ENCODE measurements at places on chromosomes 12 and 14.

DNA sequence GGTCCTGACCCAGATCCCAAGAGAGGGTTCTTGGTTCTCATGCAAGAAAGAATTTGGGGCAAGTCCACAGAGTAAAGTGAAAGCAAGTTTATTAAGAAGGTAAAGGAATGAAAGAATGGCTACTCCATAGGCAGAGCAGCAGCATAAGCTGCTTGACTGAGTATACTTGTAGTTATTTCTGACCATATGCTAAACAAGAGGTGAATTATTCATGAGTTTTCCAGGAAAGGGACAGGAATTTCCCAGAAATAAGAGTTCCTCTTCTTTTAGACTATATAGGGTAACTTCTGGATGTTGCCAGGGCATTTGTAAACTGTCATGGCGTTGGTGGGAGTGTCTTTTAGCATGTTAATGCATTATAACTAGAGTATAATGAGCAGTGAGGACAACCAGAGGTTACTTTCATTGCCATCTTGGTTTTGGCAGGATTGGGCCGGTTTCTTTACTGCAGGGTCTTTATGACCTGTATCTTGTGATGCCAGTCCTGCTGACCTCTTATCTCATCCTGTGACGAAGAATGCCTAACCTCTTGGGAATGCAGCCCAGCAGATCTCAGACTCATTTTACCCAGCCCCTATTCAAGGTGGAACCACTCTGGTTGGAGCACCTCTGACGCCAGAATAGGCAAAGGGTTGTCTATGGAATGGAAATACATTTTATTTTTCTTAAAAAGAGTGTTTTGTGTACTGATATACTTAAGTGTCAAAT lies 113.8 kb downstream of the OTOGL start:
- DNase-seq = no peak

DNA sequence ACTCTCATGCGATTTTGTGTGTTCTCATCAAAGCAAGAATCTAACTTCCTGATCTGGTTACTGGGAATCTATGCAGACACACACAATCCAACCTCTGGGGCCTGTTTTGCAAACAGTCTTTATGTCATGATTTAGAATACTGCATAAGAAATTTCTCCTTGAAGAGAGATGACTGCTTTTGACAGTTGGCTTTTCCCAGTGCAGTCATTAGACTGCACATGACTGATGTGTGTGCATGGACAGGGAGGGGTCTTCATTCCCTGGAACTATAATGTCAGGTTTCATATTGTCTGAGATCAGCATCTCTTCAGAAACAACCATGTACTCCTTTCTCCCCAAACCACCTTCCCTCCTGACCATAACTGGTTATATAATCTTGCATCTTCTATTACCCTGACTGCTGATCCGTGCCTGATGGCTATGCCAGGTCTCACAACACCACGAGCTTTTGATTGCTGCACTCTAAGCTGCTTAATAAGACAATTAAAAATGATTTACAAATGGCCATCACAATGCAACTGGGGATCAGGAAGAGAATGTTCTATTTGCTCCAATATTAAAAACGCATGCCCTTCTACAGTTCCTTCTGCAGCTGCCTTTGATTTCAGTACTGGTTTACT lies 995.4 kb downstream of the NRXN3 start:
- DNase-seq = no peak

- no peak for DNase-seq
These were observed 31.9 kb upstream of the HIF1A start for GRCh38 chr14:61663312-61663979.

- DNase-seq = no peak
These were observed 88.0 kb upstream of the MBIP start for GRCh38 chr14:36408388-36408787.

DNA sequence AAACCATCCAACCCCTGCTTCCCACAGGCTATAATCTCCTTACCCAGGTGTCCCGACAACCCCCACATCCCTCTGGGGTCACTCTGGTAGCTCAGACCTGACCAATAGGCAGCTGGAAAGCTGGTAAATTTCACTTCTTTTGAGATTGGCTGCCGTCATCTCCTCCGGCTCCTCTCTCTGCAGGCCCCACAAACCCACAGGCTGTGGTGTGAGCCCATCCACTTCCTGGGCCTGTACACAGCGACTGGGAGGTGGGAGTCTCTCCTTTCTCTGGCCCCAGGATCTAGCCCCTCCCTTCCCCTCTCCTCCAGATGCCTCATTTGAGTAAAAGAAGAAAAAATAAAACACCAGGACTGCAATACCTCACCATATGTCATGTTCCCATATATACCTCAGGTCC lies 709 bp downstream of the INHBC start:
- DNase-seq = no peak

GRCh38 chr14:63877550-63877939 lies 24.7 kb downstream of the SYNE2 start:
- no peak for DNase-seq

- DNase-seq = no peak
These were observed 121.0 kb downstream of the LRRIQ1 start for GRCh38 chr12:85157035-85157603.

GRCh38 chr14:74507840-74508239 lies 14.3 kb downstream of the ISCA2 start:
- DNase-seq = no peak

- DNase-seq = no peak
These were observed 62.7 kb downstream of the NOS1 start for GRCh38 chr12:117298648-117299225.

DNA sequence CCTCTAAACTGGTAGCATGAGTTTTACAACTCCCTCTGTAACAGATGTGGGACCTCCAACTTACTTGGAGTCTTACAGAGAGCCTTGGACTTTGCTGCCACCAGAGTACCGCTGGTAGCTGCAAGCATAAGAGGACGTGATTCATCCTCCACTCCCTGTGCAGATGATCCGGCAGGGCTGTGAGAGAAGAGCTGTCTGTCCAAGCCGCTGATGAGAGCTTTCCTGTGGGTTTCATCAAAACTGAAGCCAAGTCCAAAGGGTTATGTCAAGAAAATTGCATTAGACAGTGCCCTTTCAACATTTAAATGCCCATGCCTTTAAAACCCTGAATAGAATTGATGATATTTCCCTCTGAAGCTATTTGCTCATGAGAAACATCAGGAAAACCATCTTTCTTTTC lies 85.8 kb downstream of the LLPH start:
- no peak for DNase-seq

DNA sequence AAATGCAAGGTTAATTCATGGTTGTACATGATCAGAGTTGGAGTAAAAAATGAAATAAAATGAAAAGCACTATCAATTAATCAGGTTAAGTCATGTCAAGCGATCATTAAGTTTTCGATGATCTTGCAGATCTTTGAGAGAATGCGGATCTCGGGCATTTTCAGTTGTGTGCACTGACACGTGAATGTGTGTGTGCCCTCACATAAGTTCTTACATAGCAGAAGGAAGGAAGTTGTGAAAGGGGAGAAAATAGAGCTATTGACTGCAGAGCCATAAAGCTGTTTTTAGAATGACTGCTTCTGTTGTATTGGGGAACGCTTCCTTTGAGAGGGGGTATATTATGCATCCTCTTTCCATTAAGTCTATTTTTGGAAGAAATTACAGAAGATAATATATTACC lies 101.3 kb downstream of the HMGA2 start:
- DNase-seq = no peak

GRCh38 chr12:89253488-89253887 lies 98.8 kb downstream of the DUSP6 start:
- DNase-seq = no peak

GRCh38 chr12:74449872-74450271 lies 87.8 kb upstream of the ATXN7L3B start:
- no peak for DNase-seq

DNA sequence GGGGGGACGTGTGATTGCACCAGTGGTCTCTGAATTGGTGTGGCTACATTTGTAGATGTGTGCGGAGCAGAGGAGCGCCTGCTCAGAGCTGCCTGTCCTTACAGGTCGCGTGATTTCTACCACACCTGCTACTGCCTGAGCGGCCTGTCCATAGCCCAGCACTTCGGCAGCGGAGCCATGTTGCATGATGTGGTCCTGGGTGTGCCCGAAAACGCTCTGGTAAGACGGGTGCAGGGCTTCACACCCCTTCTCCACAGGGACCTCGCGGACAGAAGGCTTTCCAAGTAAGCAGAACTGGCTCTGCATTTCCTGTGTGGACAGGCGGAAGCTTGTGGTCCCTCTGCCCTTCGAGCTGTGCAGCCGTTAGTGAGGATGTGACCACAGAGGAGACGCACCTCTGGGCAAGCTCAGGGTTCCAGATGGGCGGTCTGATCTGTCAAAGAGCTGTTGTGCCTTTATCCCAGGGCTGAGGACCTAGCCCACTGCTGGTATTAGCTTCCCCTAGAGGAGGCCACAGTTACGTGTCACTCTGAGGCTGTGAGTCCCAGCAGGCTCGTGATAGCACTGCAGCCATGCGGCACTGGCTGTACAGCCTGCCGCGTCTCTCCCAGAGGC lies 47.7 kb downstream of the MAX start:
- no peak for DNase-seq

DNA sequence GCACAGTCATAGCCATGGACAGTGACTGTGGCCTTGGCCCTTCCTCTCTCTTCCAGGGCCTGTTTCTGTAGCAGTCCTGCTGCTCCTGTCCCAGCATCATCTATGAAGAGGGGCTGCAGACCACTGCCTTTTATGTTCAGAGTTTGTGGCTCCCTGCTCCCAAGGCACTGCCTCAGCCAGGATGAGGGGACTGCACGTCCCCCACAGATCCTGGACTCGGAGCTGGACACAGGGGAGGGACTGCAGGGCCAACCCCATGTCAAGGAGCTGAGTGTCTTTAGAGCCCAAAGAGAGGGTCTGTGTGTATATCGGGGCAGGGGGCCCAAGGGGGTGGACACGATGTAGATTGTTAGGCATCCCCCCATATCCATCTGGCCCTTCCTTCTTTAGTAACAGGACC lies 60.6 kb upstream of the DIO3 start:
- DNase-seq = no peak

- DNase-seq = no peak
These were observed 3.4 kb upstream of the DLK1 start for GRCh38 chr14:100723135-100723829.

GRCh38 chr12:71665090-71665463 lies 976 bp downstream of the THAP2 start:
- DNase-seq = no peak

DNA sequence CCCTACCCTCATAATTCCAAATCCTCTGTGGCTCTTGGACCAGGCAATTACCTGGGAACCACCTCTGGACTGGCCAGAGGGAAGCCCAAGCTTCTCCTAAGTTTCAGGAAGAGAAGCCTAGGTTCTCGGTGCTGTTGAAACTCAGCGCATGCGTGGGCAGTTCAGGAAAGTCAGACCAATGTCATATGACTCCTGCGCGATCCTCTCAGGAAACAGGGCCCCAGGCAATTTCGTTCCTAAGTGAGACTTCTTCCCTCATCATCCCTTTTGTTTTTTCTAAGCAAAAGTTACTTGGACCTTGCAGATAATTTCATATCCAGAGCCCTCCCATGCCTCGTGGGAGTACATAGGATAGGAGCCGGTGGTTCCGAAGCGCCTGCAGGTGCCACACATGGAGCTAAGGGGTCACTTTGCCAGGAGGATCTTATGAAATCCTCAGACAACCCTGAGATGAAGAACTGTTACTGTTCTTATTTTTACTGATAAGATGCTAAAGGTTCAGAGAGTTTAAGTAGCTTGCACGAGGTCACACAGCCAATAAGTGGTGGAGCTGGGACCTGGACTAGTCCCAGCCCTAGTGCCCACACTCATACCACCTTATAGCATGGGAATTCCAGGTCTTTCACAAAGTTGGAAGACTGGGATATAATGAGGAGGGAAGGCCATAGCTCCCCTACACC lies 168.2 kb downstream of the ZFP36L1 start:
- no peak for DNase-seq

GRCh38 chr12:53949631-53950436 lies 4.9 kb upstream of the HOXC12 start:
- DNase-seq = no peak

DNA sequence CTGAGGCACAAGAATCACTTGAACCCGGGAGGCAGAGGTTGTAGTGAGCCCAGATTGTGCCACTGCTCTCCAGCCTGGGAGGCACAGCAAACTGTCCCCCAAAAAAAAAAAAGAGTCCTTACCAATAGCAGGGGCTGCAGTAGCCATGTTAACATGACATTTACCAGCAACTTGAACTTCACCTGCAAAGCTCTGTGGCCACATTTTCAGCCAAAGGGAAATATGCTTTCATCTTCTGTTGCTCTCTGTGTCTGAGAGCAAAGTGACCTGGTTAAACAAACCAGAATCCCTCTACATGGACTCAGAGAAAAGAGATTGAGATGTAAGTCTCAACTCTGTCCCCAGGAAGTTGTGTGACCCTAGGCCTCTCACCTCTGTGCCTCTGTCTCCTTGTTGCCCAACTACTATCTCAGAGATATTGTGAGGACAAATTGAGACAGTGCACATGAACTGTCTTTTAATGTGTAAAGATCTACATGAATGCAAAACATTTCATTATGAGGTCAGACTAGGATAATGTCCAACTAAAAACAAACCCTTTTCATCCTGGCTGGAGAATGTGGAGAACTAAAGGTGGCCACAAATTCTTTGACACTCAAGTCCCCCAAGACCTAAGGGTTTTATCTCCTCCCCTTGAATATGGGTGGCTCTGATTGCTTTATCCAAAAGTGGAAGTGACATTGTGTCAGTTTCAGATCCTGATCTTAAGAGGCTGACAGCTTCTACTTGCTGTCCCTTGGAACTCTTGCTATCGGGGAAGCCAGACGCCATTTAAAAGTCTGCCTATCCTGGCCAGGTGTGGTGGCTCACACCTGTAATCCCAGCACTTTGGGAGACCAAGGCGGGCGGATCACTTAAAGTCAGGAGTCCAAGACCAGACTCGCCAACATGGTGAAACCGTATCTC lies 24.7 kb upstream of the P2RX4 start:
- no peak for DNase-seq

DNA sequence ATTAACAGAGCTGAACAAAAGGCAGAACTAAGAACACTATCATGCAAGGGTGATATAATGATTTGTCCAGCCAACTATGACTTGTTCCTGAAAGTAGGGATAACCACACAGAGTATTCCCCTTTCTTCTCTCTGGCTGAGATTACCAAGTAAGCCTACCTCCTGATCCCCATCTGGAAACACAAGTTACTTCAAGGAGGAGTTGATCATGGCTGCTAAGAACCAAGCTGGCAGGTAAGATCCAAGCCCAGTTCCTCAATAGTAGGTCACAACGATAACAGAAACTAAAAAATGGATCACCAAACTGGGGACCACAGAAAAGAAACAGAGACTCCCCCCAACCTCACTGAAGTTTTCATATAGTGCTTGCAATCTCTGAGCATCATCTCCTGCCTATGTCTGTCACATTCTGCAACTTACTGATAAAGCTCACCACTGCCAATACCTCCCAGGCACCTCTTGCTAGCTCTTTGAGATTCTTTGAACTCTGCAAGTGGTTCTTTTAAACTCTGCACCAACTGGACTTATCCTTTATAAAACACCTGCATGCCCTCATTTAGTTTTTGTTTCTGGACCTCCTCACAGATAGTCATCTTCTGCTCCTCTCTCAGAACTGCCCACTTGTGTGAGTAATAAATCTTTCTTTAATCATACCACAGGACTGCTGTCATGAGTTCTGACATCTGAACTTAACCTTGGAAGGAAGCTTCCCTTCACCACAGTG lies 76.6 kb downstream of the LRP6 start:
- no peak for DNase-seq

GRCh38 chr12:25052914-25053211 lies 104.0 kb upstream of the BCAT1 start:
- peak; percentile 14 for DNase-seq

- DNase-seq = no peak
These were observed 68.7 kb downstream of the PTPRQ start for GRCh38 chr12:80512781-80513180.

Data from stimulated activated CD4-positive, alpha-beta T cell treated with anti-CD3 and anti-CD28 coated beads, Interleukin-4, amount 100 ng/mL, for 24 hours (primary cell).